ENCODE measurements at places on chromosomes 5 and 9. TPM values are rescaled to one million over a fixed set of nuclear protein-coding genes. Genes with fewer than 3 reads are reported as not detected.

BAAT gene
- 0.09 TPM for total RNA-seq

CDH9 gene
- total RNA-seq: not detected

HAVCR1 gene
- total RNA-seq: 0.19 TPM

CD72 gene
- total RNA-seq: 4.2 TPM

GRCh38 chr5:58786035-58786434, 203.2 kb downstream of the RAB3C start:
- DNase-seq: no peak

DNA sequence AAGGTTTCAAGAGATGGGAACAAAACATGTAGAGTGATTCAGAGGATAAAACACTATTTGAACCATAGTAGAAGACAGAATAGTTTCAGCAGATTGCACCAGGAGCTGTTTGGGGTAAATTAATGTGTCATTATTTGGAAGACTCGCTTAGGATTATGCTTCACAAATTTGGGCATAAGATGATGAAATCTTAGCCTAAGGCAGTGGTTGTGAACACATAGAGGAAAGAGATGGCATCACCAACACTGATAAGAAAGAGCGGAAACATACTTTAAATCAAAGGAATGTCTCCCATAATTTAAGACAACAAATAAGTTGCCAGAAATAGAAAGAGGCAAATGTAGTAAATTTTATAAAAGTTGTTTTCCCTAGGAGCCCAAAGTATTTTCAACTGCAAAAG, 66.1 kb upstream of the TBCA start:
- DNase-seq: no peak

DNA sequence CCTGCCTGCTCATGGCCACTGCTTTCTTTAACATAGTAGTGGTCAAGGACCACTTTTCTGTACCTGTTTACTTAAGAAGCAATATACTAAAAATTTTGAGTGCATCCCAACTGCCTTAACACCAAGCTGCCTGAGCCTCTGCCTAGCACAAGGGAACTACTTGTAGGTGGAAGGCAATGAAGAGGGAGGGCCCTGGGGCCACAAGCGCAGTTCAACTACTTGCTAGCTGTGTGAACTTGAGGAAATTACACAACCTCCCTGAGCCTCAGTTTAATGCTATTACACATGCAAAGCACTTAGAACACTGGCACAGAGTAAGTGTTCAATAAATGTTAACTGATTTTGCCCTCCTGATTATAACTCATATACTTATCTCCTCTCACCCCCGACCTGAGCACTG, 6.3 kb downstream of the ARL15 start:
- DNase-seq: no peak

DNA sequence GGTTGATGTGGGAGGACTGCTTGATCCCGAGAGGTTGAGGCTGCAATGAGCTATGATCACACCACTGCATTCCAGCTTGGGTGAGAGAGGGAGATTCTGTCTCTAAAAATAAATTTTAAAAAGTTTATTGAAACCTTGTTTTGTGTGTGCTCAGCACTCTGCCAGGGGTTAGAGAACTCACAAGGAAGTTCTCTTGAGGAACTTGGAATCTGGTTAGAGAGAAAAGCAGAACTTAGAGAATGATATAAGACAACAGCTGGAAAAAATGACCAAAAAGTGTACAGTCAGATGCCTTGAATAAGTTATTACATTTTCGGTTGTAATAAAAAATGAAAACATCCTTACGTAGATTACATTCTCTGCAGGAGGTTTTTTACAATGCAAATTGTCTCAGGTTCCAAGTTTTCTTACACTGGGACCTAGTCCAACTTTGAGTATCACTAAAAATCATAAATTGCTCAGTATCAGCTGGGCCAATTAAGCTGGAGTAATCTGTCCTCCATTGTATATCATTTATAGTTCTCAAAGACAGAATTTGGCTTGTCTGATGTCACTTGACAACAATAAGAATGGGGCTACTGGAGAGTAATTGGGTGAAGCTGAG, 21.7 kb upstream of the TENT2 start:
- DNase-seq: no peak

- no peak for DNase-seq
These were observed 1.7 kb downstream of the SSBP2 start for GRCh38 chr5:81749192-81749560.

All from posterior vena cava (tissue), 2 donors.